ENCODE measurements at places on chromosomes 13 and 19.

DNA sequence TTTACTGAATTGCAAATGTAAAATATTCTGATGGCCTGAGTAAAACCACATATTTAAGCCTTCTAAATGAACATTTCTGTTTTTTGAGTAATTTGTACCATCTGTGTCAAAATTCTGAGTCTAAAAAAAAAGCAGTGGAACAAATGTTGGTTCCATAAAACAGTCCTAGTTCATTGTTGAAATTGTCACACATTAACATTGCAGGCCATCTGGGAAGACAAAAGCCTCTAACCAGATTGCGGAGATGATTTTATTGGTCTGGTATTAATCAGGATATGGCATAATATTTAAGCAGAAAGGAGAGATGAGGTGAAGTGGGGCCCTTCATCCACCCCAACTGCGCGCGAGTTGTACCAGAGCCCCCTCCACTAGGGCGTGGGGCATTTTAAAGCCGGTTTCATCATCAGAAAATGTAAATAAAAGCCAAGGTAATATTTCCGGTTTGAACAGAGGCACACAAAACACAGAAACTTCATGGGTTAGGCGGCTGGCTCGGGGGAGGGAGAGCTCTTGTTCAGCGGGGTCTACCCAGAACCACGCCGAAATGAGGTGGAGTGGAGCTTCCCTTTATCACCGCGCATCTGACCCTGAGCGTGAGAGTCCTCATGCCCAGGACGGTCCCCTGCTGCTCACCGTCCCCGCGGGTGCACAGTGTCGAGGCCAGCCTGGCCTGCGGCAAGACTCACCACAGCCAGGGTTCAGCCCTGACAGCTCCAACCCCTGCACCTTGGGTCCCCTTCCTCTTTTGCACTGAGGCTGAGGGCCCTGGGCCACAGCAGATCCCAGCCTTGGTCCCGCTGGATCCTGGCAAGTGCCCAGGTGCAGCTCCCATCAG is 169.2 kb downstream of the URI1 start:
- DNase-seq = no peak

DNA sequence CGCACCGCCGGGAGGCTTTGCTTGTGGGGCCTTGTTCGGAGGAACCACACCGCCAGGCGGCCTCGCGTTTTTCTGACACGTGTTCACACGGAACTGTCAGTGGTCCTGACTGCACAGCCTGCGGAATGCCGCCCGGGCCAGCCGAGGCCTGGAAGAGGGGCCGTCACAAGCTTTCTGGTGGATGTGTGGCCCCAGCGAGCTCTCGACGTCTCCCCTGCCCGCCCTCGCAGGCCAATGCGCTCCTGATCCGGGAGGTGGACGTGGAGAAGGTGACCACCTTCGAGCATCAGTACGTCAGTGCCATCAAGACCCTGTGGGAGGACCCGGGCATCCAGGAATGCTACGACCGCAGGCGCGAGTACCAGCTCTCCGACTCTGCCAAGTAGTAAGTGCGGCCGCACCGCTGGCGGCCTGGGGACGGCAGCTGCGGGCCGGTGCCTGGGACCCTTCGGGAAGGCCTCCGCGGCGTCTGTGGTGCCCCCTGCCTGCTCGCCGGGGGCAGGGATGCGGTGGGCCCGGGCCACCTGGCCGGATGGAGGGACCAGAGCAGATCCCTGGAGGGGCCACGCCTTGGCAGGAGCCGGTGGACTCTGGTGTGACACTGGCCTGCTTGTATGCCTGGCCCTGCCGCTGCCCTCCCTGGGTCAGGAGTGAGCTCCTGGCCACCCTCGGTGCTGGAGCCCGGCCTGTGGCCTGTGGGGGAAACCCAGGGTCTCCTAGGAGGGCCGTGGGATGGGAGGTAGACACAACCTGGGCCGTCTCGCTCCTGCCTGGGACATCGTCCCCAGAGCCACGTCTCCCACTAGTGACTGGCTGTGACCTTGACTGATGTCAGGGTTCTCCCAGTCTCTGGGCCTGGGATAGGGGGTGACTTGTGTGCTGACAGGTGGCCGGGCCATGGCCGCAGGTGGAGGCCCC is 19.2 kb downstream of the GNA11 start:
- DNase-seq = no peak

DNA sequence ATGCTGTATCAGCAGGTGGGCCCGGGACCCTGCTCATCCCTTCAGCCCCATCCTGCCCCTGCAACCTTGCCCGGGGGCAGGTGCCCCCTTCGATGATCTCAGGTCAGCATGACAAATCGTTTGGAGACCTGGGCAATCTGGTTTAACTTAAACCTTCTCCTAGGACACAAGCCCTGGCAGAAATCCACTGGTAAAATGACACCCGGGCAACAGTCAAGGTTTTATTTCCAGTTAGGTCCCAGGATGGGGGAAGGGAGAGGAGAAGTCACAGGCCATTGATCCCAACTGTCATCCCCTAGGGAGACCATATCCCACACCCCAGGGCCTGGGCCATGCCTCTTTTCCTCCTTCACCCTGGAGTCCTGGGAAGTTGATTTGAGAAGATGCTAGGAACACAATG is 1.8 kb upstream of the PLIN5 start:
- DNase-seq = no peak

- peak; percentile 9 for DNase-seq
These were observed 172.7 kb downstream of the SLITRK1 start for GRCh38 chr13:83709426-83710132.

GRCh38 chr13:91331047-91331915 is 16.2 kb upstream of the MIR17HG start:
- no peak for DNase-seq

DNA sequence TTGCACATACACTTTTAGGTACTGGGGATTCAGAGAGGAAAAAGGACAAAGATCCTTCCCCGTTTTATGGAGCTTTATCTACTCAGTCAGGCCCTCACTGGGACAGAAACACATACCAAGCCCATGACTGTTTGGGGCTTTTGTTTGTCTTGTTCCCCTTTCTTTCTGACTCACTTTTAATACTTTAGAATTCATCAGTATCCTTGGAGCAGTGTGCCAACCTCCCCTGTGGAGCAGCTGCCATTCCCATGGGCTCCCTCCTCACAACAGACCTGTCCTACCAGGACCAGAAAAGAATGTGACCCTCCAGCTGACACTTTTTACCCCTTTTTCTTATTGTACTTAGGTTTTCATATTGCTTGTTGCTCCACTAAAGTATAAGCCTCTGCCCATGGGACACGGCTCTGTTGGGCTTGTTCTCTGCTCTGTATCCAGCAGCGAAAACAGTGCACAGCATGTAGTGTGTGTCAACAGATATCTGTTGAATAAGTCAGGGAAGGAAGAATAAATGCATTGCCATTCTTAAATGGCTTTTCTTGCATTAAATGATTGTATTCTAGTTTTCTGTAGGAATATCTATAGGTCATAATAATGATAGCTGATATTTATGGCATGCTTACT is 431.1 kb downstream of the EFNB2 start:
- peak; percentile 86 for DNase-seq

DNA sequence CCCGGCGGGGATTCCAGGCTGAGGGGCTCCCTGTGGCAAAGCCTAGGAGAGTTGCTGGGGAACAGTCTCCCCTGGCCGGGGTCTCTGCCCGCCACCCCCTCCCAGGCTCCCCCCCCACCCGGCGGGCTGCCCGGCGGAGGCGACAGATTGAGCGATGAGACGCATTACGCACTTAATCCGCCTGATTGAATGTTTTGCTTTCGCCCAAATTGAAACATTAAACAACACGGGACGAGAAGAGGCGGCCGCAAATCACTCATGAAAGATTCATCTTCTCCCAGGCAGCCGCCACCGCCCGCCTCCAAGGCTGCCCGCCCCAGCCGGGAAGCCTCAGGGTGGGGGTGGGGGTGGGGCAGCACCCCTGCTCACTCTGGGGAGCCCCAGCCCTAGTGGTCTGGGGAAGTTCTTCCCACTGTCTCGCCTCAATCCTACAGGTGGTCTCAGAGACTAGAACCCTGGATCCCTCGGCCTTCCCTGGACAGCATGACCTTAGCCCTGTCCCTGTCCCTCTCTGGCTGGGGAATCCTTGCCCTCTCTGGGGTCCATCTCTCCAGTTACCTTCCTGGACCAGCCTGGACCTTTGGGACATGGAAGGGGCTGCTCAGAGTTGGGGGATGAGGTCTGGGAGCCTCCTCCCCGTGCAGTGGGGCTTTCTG is 7.6 kb upstream of the ERFL start:
- no peak for DNase-seq

DNA sequence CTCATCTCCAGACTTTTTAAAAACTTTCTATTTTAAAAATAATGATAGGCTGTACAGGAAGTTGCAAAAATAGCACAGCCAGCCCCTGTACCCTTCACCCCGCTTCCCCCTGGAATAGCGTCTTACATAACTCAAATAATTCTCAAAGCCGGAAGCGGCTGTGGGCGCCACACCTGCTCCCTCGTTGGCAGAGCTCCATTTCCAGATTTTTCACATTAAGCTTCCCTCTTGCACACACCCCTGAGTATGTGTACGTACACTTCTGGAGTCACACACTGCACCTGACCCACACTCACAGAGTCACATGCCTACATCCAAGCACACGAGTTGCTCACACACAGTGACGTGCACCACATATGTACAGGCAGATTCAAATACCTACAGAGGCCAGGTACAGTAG is 24.9 kb upstream of the DPP9 start:
- DNase-seq = peak; percentile 22

- no peak for DNase-seq
These were observed 4.8 kb downstream of the EMP3 start for GRCh38 chr19:48330012-48330681.

DNA sequence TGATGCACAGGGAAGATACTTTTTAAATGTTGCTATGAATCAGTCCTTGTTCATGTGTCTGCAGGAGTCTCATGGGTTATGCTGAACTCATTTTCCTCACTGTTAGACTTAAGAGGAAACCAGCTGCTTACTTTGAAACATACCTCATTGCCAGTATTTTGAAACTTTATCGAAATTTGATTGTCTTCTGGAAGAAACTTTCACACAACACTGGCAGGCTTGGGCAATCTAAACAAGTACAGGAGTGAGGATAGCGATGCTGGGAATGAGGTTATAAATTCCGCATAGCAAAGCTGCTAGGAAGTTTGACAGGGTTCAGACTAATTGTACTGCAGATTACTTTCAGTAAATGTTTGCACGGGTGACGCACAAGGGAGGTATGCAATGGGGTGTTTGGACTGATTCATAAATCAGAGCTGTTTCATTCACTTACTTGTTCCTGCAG is 245.7 kb downstream of the DNAJC15 start:
- peak; percentile 86 for DNase-seq

GRCh38 chr19:11434703-11435056 is 241 bp downstream of the ODAD3 start:
- DNase-seq = no peak

GRCh38 chr13:27353166-27353583 is 71.2 kb upstream of the GTF3A start:
- no peak for DNase-seq

GRCh38 chr13:103983948-103984347 is 917.7 kb upstream of the SLC10A2 start:
- DNase-seq = no peak

GRCh38 chr19:15381864-15382263 is 2.3 kb upstream of the AKAP8 start:
- DNase-seq = no peak

- no peak for DNase-seq
These were observed 592.3 kb downstream of the FGF9 start for GRCh38 chr13:22263185-22263584.
